ENCODE measurements at places on chromosomes 7 and 10.
A peak's percentile ranks its signal among the peaks of the same experiment; 100 is the strongest.

DNA sequence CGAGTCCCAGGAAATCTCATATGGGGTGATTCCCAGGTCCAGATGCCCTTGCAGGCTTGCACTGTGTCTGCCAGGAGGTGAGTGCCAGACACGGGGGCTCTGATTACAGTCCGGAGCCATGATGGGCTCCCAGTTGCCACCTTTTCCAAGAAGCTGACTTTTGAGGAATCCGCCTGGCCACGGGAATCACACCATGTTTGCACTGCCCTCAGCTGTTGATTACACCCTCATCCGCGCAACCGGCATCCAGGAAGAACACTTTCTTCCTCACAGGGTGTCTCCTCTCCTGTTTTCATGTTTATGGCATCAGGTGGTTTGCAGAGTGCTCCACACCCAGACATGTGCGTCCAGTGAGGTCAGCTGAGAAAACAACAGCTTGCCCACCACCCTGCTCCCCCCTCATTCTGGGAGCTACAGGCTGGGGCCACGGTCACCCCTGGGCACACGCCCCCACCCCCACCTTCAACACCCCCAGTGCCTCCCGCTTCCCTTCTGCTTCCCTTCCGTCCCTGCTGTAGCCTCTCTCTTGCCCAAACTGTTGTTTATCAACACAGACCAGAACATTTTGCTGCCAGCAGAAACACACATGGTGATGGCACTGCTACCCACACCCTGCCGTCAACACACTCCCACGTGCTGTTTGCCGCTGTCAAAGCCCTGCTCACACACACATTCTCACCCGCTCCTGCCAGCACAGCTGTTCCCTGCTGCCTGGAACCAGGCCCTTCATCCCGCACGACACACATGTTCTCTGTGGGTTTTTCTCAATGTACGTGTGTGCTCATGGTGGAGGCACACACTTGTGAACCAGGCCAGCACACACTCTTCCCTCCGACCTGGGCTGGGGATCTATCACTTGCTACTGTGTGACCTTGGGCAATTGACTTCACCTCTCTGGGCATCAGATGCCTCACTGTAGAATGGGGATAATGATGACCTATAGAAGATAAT is 35.8 kb downstream of the DDIT4 start:
- no peak for DNase-seq

DNA sequence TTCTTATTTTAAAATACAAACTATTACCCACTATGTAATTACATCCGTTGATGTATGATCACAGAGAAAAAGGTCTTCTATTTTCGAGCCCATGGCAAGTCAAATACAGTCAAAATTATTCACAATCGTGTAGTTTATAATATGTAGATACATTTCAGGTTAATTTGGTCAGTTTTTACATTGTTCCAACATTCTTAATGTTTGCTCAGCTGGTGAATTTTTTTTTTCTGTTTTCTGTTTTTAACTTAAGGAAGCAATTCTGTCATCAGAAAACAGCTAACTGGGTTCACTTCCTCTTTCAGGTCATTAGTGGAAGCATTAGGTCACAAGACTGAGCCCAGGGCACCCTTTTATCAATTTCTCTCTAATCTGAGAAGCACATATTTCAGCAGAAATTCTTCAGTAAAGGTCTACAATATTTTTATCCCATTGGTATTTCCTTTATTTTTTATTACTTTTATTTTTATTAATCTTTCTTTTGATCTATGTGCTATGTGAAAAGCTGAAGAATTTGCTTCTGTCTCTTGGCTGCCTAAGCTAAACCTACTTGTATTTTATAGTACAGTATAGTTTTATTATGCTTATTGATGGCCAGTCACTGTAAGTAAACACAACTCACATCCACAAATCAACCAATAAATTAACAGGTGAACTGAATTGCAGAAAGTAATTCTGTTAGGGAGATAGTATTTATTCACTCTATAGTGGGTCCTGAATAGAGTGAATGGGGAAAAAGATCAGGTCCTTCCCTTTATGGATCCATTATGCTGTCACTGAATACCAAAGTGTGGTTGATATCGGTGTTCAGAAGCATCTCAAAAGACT is 84.6 kb downstream of the ICA1 start:
- peak; percentile 39 for DNase-seq

DNA sequence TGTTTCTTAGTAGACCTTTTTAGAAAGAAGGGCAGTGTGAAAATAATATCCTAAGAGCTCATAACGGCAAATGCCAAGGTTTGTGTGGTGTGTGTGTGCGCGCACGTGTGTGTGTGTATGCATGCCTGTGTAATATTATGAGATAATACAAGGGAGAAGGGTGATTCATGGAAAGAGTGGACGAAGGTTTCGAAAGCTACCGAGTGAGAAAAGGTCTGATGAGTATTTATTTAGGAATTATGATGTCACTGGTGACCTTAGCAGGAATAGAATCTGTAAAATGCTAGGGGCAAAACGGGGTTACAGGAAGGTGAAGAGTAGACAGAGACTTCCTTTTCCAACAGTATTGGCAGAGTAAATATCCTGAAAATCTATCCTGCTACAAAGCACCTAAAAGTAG is 107.3 kb downstream of the AHR start:
- peak; percentile 63 for DNase-seq

DNA sequence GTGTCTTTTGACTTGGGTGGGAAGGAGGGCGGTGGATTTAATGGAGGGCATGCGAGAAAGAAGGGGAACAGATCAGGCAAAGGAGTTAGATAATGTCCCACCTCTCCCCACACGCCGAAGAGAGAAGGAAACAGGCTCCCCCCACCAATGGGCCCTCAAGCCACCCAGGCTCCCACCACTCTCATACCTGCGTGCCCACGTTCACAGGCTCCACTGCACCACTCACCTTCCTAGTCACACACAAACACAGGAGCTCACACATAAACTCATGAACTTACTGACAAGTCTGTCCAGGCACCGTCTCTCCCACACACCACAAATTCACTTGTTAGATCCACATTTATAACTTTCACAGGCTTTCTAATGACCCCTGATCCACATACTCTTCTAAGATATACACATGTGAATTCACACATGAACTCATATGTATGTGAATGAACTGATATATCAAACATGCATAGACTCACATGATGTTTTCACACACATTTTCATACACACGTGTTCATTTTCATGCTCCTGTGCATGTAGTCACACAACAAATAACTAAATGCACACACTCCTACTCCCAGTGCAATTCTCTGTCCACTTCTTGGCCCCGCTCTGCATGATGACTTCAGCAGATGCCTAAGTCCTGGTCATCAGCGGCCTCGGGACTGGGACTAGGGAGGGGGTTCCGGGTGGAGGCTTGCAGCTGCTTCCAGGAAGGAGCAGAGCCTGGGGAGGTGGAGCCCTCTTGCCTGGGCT is 1.5 kb downstream of the LZTS2 start:
- DNase-seq: peak; percentile 89

- no peak for DNase-seq
These were observed 25.2 kb downstream of the OGDH start for GRCh38 chr7:44631458-44632115.
